ENCODE measurements at places on chromosomes 4 and X.

- DNase-seq: no peak
These were observed 2185.1 kb upstream of the TENM3 start for GRCh38 chr4:180057891-180058671.

DNA sequence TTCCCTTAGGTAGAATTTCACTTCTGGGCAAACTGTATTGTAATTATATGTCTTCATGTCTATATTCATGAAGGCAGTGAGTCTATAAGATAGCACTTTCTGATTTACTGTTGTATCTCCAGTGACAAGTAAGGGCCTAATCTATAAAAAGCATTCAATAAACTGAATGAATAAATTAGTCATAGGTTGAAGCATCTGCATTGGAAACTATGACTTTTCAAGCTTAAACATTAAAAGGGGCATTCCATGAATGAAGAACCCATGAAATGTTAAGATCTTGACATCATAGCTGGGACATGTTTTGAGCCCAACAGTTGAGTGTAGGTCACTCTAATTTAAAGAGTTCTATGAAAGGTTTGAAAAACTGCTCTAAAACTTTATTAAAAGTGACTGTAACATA is 159.3 kb upstream of the LCORL start:
- DNase-seq: no peak

- DNase-seq: no peak
These were observed 88.6 kb downstream of the IRF2 start for GRCh38 chr4:184385705-184386141.

- no peak for DNase-seq
These were observed 15.6 kb downstream of the XPNPEP2 start for GRCh38 chrX:129754056-129755024.

- no peak for DNase-seq
These were observed 50.2 kb downstream of the CPZ start for GRCh38 chr4:8642651-8643321.

DNA sequence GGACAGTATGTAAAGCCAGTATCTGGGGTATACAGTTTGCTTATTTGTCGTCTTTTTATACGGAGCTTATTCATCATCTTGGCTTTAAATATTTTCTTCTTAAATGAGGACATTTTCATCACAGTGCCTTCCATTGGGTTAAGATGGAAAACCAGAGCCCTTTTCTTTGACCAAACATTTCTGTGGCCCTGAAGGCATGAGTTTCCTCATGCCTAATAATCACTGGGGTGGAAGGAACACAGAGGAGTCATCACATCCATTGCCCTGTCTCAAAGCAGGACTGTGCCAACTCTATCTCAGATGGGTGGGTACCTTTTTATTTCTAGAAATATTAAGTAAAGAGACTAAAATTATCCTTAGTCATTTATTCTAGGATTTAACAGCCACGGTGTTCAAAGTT is 40.0 kb downstream of the CHRDL1 start:
- DNase-seq: no peak

DNA sequence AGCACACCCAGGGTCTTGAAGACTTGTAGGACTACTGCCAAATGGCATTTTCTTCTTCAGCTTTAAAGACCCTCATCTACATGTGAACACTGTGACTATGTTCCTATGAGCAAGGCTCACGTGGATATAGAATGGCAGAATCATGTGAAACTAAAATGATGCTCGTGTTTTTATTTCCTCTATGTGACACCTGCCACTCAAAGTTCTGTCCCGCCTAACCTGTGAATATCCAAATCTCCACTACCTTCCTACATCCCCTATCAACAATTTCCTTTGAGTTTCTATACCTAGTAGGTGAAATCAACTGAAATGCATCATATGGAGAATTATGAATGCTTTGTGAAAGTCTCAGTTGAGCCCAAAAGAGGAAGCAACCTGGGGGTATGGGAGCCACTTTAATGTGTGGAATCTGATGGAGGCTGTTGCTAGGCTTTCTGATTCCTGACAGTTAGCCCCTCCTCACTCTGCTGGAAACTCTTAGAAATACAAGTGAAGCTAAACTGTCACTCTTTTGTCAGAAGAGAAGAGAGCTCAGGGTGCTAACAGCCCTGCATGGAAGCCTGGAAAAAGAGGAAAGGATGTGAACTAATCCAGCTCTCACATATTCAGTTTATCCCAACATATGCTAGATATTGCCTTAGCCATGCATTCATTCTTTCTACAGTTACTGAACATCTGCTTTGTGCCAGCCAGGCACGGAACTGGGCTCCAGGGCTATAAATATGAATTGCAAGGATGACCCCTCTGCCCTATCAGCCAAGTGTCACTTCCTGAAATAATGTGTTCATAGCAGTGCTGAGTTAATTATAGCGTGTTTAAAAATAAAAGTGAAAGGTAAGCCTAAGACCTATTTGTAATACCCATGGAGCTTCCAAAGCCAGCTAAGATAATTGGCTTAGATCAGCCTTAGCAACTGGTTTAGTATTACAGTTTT is 11.0 kb downstream of the LHFPL1 start:
- no peak for DNase-seq

DNA sequence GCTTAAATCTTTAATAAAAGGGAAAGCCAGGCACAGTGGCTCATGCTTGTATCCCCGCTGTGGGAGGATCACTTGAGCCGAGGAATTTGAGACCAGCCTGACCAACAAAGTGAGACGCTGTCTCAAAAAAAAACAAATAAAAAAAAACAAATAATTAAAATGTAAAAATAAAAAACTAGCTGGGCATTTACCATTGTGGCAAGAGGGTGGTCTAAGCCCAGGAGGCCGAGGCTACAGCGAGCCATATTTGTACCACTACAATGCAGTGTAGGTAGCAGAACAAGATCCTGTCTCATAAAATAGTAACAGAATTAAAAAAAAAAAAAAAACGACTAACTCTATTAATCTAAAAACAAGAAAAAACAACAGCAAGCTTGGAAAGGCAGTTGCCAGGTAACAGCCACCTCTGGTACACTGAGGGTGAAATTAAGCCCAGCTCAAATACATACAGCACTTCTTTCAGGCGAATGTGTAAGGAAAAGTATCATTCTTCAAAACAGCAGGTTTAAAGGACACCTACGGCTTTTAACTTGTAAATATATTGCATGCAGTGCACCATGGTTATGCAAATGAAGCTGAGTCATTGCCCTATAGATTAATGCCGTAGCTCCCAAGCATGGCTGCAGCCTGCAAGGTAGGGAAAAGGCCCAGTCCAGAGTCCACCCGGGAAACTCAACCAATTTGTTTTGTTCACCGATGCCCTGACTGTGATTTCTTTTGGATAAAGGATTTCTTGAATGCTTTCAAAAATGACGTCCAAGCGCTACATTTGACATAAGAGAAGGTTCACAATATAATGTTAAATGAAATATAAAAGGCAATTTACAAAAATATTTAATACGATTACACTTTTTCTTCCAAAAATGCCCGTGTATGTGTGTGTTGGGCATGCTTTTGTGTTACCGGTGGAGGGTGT is 14.5 kb upstream of the TXLNG start:
- peak; percentile 39 for DNase-seq

- no peak for DNase-seq
These were observed 1051.9 kb downstream of the NLGN4X start for GRCh38 chrX:5176766-5177165.

- DNase-seq: no peak
These were observed 357.8 kb downstream of the MID1IP1 start for GRCh38 chrX:39158801-39159657.

GRCh38 chr4:141028024-141028529 is 105.2 kb downstream of the RNF150 start:
- peak; percentile 65 for DNase-seq

- DNase-seq: no peak
These were observed 2325.2 kb downstream of the PCDH7 start for GRCh38 chr4:33045334-33045733.

DNA sequence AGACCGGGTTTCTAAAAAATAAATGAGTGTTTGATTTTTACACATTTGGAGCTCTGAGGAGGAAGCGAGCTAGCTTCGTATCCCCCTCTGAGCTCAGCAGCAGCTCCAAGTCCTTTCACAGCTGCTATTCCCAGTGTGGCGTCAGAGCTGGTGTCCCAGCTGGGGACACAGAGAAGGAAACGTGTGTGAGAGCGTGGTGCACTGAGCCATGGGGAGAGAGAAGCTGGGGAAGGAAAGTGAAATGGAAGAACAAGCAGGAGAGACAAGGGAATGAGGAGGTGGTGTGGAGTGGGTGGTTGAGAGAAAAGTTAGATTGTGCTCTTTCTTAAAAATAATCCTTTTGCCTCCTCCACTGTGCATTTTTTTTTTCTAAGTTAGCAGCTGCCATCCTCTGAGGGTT is 79.5 kb upstream of the SLC4A4 start:
- no peak for DNase-seq
